Astrocyte (in vitro differentiated cells and primary cell): ENCODE measurements at places on chromosomes 4 and X. TPM values are rescaled to one million over a fixed set of nuclear protein-coding genes. Genes with fewer than 3 reads are reported as not detected.
A peak's percentile ranks its signal among the peaks of the same experiment; 100 is the strongest.

DNA sequence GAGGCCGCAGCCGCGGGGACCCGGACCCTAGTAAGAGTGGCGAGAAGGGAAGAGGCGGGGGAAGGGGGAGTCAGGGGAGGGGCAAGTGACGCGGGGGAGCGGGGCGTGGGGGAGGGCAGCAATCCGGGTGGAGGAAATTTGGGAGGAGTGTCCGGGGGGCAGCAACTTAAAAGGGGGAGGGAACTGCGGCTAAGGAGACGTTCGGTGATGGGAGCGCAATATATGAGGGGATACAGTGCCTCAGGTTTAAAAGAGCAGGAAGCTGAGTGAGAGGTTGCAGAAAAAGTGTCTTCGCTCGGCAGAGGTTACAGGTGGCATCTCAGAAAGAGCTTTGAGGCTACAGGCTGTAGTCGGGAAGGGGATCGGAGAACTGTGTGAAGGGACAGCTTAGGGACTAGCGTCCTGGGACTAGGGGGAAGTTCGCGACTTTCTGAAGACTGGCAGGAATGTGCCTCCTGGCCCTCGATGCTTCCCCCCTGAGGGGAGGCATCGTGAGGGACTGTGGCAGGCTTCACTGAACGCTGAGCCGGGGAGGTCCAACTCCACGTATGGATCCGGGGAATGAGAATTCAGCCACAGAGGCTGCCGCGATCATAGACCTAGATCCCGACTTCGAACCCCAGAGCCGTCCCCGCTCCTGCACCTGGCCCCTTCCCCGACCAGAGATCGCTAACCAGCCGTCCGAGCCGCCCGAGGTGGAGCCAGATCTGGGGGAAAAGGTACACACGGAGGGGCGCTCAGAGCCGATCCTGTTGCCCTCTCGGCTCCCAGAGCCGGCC, 519 bp downstream of the FOXO4 start:
- DNase-seq = peak; percentile 15

DNA sequence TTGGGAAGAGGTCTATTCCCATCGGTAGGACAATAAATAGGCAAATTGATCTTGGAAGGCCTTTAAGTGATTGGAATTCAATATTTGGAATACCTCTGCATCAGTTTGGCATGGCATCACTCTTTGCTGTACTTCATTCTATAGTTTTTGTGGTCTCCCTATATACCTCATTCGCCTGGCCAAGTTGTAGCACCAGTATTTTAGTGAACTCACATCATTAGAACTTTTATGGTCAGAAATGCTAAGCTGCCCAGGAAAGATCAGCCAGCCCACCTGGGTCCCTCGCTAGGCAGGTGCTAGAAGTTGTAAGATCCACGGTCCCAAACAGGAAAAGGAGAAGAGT, 40.3 kb downstream of the ZCCHC13 start:
- no peak for DNase-seq

RFC1 gene
- total RNA-seq = 32.7 and 40.2 TPM in 2 replicates

DNA sequence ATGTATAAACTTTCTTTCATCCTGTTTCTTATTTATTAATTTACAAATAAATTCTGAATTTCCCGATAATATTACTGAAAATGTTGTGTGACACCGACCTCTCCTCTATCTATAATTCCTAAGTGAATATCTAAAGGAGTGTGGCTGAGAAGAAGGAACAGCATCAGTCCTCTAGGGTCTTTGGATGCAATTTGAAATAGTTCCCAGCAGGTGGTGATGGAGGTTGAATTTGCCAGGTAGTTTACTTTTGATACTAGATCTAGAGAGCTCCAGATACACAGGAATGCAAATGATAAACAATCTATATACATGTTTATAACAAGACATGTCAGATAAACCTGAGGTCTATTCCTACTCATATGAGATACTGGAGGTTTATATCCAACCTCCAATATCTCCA, 305.4 kb downstream of the PCDH18 start:
- DNase-seq = no peak

DNA sequence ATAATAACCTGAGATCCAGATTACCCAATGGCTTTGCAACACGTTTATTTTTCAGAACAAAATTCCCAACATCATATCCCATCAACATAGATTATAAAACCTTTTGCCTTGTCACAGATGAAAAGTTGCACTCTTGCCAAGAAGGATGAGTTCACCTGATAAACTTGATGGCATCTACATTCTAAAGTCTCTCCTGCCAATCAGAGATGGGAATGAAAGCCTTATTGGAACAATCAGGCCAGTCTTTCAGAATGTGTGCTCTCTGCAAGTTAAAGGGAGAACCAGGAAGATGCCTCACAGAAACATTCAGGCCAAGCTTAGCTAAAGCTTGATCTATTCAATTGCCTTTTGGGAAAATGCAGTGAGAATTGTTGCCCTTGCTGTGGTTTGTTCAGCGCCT, 1.3 kb downstream of the LPAR4 start:
- DNase-seq = no peak

GSX2 gene
- total RNA-seq = 1.1 and 1.7 TPM in 2 replicates

DNA sequence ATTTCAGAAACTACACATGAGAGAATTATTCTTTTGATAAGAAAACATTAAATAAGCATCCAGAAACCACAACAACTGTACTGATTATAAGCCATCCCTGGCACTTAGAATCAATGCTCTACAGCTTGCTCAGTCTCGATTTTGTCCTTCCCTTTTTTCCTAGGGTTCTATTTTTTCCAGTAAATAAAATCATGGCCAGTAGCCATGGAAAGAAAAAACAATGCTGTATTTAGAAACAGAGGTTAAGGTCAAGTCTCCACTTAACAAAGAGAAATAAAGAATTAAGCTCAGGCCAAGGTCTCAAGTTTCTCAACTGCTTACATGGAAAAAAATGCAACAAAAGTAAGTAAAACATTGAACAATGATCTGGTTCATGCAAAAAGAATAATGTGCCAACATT, 38.7 kb upstream of the GRID2 start:
- DNase-seq = peak; percentile 1

SLC9B1 gene
- total RNA-seq = 0.16 and 0.36 TPM in 2 replicates

GRCh38 chr4:26991057-26991456, 130.4 kb downstream of the STIM2 start:
- DNase-seq = no peak

BEX2 gene
- 10.0 and 12.6 TPM in 2 replicates for total RNA-seq

RNF212 gene
- 2.0 and 2.2 TPM in 2 replicates for total RNA-seq

DNA sequence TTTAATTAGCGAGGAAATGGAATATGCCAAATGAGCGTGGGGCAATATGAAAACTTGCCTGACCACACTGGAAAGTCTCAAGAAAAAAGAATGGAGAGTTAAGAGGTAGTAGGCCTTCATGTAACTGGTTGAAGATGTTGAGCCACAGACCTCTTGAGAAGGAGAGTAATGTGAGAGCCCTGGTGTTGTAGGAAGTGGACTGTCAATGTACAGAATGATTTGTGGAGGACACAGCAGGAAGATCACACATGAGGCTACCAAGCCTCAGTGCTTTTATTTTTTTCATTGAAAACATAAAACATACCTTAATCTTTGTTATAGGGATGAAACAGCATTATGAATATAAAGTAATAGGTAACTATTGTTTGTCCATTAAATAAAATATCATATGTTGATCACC, 331.6 kb downstream of the UNC5C start:
- no peak for DNase-seq

DNA sequence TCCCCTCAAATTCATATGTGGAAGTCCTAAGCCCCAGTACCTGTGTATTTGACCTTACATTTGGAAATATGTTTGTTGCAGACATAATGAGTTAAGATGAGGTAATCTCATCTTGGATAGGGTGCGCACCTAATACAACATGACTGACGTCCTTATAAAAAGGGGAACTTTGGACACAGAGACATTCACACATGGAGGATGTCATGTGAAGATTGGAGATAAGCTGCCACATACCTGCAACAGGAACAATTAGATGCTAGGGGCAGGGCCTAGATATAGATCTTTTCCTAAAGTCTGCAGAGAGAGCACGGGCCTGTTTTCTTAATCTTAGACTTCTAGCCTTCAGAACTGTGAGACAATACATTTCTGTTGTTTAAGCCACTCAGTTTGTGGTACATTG, 162.5 kb downstream of the IL1RAPL2 start:
- no peak for DNase-seq

DNA sequence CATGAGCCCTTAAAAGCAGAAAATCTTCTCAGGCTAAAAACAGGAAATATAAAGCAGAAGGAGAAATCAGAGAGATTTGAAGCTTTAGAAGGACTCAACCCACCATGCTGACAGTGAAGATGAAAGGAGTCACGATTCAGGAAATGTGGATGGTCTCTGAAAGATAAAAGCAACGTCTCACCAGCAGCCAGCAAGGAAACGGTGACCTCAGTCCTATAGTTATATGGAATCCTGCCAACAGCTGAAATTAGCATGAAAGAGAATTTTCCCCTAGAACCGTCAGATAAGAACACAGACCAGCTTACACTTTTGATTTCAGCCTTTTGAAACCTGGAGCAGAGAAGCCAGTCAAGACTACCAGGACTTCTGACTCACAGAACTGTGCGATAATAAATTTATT, 715.7 kb upstream of the HTR2C start:
- DNase-seq = no peak

GRCh38 chr4:111602848-111603247, 542.4 kb upstream of the FAM241A start:
- DNase-seq = peak; percentile 2

GRCh38 chrX:1502241-1502640, 34.7 kb downstream of the P2RY8 start:
- no peak for DNase-seq

- DNase-seq = no peak
Measured at GRCh38 chrX:119411959-119412358, 12.8 kb downstream of the SLC25A43 start.

- no peak for DNase-seq
Measured at GRCh38 chrX:136656361-136656964, 8.5 kb downstream of the CD40LG start.

SPOCK3 gene
- 0.36 and 0.59 TPM in 2 replicates for total RNA-seq

DNA sequence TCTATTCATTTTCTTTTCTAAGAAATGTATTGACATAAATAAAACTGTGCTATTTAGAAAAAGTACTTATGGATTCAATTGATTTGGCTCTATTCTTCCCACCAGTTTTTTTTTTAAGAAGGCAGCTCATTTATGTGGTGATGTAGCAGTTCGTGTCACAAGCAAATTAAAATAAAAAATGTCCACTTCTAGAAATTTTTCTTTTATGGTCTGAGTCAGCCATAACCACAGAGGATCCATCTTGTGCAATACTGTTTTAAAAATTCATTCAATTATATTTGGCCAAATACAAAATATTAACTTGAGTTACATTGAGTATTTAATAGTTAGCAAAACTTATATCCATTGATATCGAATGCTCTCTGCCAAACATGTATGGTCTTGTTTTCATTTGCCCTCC, 207.9 kb upstream of the FAT1 start:
- peak; percentile 61 for DNase-seq

- DNase-seq = no peak
Measured at GRCh38 chrX:103276581-103277002, at the start of gene TCEAL5. TCEAL5 (minus strand) TSS chrX:103276750; CDS start chrX:103274563, 2,187 bp downstream.

KIAA1210 gene
- total RNA-seq = not detected in 2 replicates

IL2 gene
- total RNA-seq = not detected in 2 replicates

TLR1 gene
- 0.54 and 0.70 TPM in 2 replicates for total RNA-seq

TMPRSS11A gene
- not detected in 2 replicates for total RNA-seq

PDGFRA gene
- total RNA-seq = 9.2 and 12.6 TPM in 2 replicates

GRCh38 chrX:154661170-154661569, 7.8 kb upstream of the CTAG2 start:
- DNase-seq = no peak

DNA sequence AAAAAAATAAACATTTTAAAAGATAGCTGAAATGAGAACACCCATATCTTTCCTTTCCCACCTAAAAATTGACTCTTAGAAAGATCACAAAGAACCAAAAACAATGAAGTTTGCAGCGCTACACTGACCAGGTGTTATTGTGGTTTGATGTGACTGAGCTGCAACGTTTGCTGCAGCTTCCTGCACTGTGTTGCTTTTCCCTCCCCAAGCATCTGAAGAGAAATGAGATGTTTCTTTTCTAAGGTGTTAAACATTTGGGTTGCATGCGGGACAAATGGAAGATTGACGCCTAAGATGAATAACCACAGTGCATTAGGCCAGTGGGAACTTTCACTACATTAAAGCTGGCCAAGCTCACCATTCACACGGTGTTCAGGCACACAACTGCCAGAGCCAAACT, 8.9 kb downstream of the LEF1 start:
- DNase-seq = no peak

DNA sequence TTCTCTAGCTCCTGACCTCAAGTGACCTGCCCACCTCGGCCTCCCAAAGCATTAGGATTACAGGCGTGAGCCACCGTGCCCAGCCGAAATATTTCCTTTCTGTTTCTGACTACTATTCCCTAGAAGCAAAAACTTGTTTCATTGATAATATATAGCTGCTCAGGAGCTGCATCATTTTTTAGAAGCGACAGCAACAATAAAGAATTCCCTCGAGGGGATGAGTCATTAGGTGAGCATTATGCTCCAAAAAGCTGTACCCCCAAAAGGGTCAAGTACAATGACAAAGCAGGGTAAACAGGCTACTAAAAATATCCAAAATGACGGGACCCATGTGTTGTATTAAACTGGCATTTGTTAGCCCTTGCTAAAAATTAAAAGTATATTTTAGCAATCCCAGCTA, 67.0 kb downstream of the RBM47 start:
- DNase-seq = no peak

DNA sequence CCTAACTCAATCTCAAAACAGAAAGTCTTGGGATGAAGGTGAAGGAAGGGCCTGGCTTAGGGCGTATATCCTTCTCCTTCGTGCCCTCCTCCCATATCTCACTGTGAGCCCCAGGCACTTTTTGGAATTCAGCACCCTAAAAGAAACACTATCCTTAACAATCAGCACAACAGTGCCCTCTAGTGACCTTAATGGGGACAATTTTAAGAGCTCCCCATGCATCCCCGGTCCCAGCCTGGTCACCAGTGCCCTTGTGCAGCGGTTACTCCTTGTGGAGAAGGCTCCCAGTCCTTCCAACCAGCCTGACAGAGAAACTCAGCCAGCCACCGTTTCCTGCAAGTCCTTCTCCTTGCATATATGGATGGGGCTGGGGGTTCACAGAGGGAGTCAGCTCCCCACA, 4.2 kb downstream of the PAK3 start:
- DNase-seq = no peak

SHROOM4 gene
- total RNA-seq = 7.0 and 7.6 TPM in 2 replicates

HMX1 gene
- 0.25 TPM in 1 of 2 replicates, not detected in the other for total RNA-seq

DNA sequence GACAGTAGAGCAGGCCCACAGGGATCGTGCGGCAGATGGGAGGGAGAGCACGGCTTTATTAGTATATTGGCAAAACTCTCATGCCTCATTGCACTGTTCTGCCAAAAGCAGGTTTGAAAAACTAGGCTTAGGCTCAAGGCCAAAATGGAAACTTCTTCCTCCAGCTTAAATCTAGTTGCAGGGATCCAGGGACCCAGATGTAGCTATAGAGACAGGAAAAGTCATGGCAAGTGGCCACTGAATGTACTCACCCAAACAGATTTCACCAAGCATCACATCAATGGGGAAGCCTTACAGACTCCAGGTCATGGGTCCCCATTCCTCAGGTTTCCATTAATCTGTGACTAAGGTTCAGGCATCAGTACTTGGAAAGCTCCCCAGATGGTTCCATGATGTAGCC, 149.2 kb downstream of the STK32B start:
- no peak for DNase-seq

- DNase-seq = no peak
Measured at GRCh38 chrX:8688776-8689175, 43.2 kb downstream of the ANOS1 start.

C4orf50 gene
- total RNA-seq = 0.16 and 0.17 TPM in 2 replicates
